ENCODE measurements at places on chromosomes 3 and 15.
A peak's percentile ranks its signal among the peaks of the same experiment; 100 is the strongest.

DNA sequence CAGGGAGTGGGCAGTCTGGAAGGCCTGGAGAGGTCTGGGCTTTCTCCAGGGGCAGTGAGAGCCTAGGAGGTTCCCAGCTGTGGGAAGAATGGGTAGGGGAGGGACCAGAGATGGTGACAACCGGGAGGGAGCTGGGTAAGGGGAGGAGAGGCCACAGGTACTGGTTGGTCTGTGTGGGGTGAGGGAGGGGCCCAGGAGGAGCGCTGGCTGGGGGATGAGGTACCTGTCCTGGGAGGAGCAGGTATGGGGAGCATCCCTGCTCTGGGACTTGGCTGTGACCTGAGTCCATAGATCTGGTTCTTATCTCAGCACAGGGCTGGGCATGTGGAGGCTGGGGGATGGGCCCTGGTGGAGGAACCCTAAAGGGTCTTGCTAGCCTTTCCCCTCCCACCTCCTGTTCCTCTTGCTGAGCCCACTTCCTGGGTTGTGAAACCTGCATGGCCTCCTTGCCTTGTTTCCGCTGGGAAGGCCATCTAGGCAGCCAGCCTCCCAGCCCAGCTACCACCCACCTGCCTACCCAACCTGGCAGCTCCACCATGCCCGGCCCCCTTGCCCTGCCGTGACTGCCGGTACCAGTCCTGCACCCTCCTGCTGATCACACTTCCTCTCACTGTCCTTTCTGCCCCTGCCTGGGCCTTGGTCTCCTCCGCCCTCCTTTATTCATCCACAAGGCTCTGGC is 11.0 kb downstream of the PRKCD start:
- no peak for DNase-seq

DNA sequence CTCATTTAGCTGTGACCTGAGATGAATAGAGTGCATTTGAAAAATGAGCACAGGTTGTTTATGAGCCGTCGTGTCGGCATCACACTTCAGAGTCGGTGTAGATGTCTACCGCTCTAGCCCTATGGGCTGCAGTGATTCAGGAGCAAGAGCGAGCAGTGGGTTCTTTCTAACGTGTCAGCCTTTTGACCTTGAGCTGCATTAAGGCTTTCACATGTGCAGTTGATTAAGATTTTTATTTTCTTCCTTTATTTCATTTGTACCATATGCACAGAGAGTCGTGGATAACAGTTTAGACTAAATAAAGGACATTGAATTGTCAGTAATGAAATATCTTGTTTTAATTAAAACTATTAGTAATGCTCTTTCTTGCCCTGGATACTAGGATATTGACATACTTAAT is 368.2 kb downstream of the PTPRG start:
- no peak for DNase-seq

DNA sequence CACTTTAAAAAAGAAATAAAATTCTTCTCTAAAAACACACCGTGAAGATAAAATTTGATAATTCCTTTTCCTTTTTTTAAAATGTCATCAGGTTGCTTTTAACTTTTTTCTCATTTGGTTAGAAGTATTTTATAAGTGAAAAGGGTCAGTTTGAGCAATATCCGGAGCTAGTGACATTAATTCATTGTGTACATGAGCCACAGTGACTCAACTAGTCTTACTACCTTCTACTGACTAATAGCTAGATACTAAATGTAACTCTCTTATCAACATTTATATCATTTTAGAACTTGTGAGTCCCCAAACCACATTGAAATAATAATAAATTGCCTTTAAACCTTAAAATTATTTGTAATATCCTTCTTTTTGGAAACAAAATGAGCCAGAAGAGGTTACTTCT is 101.2 kb upstream of the ZBTB20 start:
- no peak for DNase-seq

DNA sequence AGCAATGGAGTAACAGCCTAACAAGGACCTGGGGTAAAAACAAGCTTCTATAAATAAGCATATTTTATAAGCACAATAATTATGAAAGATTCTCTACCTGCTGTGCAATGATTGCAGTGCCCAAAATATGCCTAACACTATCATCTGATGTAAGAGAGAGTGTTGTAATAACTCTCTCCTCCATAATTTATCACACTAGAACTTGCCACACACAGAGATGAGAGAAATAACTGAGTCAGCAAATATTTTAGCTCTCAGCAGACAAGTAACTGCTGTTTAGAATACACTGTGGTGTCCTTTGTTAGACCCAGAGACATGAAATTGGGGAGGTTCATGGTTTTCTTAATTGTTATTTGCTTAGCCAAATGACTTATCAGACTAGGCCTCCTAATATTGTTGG is 105.3 kb upstream of the ACP3 start:
- no peak for DNase-seq

GRCh38 chr3:127835993-127836882 is 13.9 kb upstream of the MGLL start:
- no peak for DNase-seq

- DNase-seq: no peak
Measured at GRCh38 chr3:100947119-100947518, 46.1 kb downstream of the ABI3BP start.

- peak; percentile 17 for DNase-seq
Measured at GRCh38 chr3:128784232-128784631, 58.2 kb downstream of the RAB7A start.

DNA sequence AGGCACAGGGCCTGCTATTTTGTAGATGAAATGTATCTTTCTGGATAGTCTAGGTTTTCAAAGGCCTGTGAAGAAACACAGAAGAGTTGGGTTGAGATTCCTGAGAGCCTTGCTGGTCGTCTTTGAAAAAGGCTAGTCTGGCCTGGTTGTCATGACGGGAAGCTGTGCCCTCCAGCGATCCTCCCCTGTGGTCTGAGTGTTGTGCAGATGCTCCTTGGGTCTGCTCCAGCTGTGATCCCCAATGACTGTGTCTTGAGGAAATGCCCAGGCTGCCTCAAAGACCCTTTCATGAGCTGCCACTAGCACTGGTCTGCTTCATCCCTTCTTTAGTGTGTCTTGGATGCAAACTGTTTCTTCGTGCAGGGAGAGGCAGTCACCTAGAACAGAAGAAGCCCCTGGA is 111.0 kb upstream of the SYNPR start:
- no peak for DNase-seq

DNA sequence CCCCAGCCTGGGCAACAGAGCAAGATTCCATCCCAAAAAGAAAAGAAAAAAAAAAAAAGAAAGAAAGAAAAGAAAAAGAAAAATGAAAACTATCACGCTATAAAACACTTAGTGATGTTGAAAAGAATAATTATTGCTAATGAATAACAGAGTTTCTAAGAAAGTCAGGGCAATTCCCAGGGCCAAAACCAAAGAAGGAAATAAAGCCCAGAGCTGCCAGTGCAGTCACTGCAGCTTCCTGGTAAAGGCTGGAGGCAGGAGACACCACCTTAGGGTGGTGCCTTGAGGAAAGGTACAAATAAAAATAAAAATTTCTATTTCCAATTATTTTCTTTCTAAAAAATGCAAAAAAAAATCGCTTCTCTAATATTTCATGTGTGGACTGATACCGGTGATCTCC is 19.7 kb upstream of the UACA start:
- no peak for DNase-seq

DNA sequence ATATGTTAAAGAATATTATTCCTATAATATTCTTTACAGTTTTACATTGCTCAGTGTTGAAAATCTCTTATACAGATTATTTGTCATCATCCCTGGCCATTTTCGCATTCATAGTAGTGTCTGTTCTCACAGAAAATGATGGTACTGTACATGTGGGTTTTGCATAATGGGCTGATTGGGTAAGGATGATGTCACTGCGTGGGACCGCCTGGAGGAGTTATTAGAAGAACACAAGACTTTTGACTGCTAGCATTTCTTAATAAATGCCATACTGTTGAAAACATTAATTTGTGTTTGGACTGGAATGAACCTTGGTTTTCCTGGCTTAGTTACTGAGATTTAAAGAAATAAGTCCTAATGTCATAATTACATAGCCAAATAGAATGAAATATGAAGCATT is 20.3 kb downstream of the LRCH3 start:
- no peak for DNase-seq

- DNase-seq: peak; percentile 3
Measured at GRCh38 chr3:38548154-38548931, 52.2 kb downstream of the EXOG start.

DNA sequence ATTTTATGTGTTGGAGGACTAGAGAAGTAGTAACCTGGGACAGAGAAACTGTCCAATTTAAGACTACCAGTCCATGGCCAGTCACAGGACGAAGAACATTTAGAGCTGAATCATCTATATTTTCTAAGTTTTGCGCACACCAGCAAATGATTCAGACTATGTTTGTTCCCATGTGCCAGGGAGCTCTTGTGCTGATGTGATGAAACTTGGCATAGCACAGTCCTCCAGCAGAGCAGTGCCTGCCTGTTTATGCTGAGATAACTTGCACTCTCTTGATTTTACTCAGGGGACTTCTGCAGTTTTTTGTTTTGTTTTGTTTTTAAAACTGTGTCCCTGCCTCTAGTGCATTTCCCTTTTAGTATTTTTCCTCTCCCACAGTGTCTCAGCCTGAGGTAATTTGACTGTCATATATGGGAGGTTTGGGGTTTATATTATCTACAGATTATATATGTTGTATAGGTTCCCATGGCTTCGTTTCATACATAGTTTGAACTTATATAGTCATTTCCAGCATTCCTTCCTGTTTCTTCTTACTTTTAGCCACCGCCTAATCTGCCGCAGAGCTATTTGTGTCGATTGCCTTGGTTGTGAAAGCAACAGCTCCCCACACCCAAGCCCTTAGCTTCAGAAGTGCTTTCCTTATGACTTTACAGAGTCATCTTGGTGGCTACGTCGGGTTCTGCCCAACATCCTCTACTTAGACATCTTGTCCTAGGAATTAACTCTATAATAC is 45.5 kb downstream of the PPM1L start:
- DNase-seq: no peak

DNA sequence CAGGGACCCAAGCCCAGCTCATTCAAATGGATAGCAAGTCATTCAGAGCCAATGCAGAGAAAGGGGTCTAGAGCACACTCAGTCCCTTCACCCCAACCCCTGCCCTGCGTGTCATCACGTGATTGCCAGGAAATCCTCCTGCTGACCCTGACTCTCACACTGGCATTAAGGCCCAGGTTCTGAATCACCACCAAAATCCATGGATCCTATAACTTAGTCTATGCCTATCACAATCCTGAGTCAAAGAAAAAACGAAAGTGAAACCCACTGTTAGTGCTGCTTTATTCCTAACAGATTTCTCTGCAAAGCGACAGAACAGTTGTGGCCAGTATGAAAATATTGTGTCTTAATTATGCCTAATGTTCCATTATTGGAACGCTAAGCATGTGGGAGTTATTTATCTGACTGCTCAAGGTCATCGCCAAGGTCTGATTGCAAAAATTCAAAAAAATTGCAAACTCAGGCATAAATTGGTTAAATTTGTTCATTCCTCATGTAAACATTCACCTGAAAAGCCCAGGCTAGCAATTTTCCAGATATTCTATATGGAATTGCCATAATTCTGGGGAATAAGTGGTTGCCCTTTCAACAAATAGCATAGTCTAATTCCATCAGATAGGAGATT is 108.7 kb upstream of the EIF1B start:
- no peak for DNase-seq

DNA sequence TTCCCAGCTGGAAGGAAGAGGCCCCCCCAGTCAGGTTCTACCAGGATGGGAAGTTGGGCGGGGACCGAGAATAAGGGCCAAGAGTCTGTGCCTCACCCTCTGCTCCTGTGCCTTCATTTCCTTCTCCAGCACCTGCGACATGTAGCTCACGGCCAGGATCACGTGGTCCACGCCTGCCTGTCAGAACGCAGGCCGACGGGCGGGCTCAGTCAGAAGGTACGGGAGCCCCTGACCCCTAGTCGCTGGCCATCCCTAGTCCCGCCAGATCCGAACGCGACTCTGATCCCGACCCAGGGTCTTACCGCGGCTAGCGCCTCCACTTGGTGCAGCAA is 489 bp downstream of the GMPPB start:
- no peak for DNase-seq

GRCh38 chr3:146491303-146491702 is 21.9 kb upstream of the PLSCR2 start:
- DNase-seq: no peak

DNA sequence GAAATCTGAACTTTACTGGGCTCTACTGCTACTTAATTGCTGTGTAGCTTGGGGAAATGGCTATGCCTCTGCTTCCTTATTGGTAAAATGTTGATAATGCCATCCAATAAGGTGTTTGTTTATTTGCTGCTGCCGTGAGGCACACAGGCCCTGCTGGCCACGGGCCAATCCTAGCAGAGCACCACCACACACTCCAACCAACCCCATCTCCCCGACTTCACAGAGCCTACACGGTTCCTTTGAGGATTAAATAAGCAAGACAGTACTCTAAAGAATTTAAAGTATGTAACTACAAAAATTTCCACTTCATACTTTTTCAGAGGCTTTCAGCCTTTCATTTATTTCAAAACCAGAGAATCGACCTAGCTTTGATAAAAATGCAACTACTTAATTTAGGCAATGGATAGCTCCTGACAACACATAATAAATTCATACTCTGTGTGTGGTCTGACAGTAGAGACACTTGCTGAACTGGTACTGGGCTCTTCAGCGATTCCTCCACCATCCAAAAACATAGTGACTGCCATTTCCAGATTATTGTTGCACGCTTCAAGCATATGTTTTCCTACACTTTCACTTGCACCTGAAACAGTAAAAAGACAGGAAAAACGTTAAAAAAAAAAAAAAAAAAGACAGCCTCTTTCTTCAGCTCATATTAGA is 25.3 kb downstream of the UBXN7 start:
- no peak for DNase-seq

DNA sequence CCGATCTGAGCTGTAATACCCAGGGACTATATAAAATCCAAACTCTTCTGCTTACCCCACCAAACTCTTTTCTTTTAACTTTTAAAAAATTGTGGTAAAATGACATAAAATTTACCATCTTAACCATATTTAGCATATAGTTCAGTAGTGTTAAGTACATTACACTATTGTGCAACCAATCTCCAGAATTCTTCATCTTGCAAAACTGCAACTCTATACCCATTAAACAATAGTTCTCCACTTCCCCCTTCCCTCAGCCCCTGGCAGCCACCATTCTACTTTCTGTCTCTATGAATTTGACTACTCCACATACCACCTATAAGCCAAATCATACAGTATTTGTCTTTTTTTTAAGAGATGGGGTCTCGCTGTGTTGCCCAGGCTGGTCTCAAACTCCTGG is 38.7 kb downstream of the SENP8 start:
- no peak for DNase-seq

- no peak for DNase-seq
Measured at GRCh38 chr3:151630938-151631441, 102.7 kb upstream of the AADACL2 start.

- peak; percentile 4 for DNase-seq
Measured at GRCh38 chr15:48638963-48639362, 6.5 kb downstream of the FBN1 start.

Data from NCI-H526 treated with DMSO at 0.1 percent for 48 hours (cell line).